CD8-positive, alpha-beta T cell (primary cell): ENCODE measurements at places on chromosomes 16 and 17.
A peak's percentile ranks its signal among the peaks of the same experiment; 100 is the strongest.

DNA sequence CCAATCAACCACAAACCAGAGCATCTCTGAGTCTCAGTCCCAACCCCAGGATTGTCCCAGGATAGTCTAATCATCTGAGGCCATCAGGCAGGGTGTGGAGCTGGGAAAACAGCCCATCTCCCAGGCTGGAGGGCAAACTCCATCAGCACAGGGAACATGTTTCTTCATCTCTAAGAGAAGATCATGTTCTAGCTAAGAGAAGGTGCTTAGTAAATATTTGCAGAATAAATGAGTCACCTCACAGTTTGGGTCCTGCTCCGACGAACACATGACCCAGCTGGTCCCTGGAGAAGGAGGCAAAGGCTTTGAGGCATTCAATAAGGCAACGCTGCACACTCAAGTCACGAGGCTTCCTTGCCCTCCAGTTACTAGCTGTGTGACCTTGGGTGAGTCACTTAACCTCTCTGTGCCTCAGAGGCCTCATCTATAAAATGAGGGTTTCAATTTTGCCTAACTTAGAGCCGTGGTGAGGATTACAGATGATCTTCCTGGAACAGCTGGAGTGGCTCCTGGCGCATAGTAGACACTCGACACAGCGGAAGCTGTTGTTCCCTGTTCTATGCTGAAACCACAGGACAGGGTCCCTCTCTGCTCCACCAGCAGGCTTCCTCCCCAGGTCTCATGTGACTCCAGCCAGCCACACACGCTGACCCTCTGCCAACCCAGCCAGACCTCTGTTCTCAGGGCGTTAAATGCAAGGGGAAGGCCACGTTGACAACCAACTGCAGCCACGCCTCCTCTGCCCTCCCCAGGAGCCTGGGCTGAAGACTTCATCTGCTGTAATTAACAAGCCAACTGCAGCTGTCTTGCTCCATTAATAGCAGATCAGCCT is 10.3 kb upstream of the RPL38 start:
- no peak for DNase-seq

GRCh38 chr17:47999582-47999981 is 28.7 kb downstream of the CDK5RAP3 start:
- DNase-seq, result no peak

- DNase-seq, result no peak
These were observed 2.4 kb downstream of the NDRG4 start for GRCh38 chr16:58502217-58502921.

DNA sequence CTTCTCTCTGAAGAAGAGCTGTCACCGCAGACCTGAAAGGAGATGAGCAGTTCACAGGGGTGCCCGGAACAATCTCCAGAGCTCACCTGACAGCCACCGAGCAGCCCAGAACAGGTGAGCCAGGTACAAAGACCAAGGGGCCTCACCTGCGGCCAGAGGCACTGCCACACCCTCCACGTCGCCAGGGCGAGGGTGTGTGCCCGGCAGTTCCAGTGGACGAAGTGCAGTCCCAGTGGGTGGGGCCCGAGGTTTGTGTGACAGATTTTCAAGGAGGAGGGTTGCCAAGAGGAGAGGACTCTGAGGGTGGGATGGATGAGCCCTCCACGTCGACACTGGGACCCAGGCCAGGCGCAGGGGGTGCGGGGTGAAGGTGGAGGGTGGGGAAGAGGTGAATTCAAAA is 61.7 kb downstream of the SMPD3 start:
- no peak for DNase-seq

GRCh38 chr16:88430524-88431446 is 22.3 kb upstream of the ZFPM1 start:
- DNase-seq, result peak; percentile 41

DNA sequence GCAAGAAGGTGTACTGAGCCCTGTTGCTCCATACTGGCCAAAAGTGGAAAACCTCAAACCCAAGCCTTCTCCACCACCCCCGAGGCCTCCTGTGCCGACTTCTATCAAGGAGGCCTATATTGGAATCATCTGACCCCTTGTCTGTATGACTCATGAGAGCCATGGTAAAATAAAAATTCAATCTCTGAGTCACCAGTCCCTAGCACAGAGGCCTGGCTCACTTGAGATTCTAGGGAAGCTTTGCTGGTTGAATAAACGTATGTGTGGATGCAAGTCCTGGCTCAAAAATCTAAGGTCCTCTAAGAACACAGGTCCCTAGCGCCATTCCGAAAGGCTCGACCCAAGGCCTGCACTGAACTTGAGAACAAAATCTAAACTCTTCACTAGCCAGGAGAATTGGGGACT is 15.0 kb downstream of the NSMCE1 start:
- no peak for DNase-seq

DNA sequence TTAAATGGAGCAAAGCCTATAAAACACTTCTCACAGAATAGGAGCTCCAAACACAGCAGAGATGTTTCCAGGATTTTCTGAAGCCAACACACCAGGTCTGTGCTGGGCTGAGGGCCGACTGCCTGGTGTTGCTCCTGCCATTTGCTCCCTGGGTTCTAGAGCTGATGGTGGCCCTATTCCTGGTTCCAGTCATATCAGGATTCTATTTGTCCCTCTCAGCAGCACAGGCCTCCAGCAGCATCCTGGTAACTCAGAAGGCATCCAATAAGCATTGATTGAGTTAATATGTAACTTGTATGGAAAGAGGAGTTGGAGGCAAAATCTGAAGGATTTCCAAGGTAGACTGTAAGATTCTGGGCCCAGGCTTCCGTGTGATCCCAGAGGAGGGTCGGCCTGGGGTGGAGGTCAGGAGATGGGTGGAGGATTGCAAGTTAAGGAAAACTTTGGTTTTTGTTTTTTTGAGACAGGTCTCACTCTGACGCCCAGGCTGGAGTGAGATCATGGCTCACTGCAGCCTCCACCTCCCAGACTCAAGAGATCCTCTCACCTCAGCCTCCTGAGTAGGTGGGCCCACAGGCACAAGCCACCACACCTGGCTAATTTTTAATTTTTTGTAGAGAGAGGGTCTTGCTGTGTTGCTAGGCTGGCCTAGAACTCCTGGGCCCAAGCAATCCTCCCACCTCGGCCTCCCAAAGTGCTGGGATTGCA is 5.7 kb downstream of the NUPR1 start:
- no peak for DNase-seq

GRCh38 chr16:35733278-35733965 is 2274.0 kb downstream of the TP53TG3F start:
- DNase-seq, result no peak

GRCh38 chr17:39484178-39484577 is 22.9 kb downstream of the CDK12 start:
- no peak for DNase-seq

DNA sequence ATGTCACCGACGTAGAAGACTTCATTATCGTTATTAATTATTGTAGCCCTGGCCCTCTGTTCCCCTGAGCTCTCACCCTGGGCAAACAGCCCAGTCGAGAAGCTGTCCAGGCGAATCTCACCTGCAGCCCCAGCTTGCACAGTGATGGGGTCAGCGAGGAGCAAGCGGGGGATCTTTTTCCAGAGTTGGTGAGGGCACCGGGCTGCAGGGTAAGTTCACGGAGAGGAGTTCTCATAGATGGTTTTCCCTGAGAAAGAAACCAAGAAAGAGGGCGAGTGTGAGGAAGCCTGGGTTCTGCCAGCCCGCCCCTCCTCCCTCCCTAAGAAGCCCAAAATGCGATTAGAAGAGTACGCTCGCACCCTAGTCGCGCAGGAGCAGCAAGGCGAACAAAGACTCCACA is 436 bp downstream of the SPAG5 start:
- no peak for DNase-seq

DNA sequence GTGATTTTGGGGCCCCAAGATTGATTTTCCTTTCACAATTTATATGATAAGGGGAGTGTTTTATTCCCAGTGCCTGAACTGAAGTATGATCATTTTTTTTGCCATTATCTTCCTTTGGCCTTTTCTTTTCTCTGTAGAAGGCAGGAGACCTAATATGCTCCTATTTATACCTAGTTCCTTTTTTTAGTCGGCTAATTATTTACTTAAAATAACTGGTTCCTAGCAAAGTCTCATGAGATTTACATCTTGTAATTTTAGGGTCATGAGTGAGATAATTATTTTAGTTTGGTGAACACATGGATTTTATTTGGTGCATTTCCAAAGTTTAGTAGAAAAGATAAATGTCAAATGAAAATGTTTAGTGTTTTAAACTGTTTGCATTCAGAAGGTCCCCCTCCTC is 24.8 kb downstream of the SEC14L1 start:
- no peak for DNase-seq

DNA sequence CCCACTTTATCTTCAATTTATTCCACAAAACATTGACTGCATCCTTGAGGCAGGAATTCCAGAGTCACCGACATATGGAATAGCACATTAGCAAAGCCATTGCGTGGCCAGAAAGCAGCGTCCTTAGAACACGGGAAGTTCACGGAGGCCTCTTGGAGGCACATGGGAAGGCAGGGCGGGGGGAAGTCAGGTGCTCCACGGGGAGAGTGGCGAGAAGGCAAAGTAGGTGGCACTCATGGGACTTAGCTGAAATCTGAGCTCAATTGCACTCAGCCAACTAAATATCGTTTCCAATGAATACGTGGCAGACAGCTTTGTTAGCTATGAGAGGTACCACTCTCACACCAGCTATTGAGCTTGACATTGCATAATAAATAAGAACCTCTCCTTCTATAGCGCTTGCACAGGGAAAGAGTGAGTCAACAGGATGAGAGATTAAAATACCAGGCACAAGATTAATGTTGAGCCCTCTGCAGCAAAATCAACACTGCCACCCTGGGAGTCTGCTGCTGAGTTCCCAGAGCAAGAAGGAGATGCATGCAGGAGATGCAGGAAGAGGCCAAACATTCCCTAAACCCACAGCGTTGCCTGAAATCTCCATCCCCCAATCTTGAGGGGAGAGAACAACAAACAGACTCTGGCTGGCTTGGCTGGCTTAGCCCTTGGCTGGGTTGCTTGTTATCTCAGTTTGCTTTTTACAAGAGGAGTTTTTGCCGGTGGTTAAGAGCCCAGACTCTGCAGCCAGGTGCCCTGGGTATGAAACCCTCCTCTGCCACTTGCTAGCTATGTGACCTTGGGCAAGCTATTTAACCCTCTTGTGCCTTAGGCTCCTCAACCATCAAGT is 28.8 kb downstream of the ABCC12 start:
- no peak for DNase-seq

DNA sequence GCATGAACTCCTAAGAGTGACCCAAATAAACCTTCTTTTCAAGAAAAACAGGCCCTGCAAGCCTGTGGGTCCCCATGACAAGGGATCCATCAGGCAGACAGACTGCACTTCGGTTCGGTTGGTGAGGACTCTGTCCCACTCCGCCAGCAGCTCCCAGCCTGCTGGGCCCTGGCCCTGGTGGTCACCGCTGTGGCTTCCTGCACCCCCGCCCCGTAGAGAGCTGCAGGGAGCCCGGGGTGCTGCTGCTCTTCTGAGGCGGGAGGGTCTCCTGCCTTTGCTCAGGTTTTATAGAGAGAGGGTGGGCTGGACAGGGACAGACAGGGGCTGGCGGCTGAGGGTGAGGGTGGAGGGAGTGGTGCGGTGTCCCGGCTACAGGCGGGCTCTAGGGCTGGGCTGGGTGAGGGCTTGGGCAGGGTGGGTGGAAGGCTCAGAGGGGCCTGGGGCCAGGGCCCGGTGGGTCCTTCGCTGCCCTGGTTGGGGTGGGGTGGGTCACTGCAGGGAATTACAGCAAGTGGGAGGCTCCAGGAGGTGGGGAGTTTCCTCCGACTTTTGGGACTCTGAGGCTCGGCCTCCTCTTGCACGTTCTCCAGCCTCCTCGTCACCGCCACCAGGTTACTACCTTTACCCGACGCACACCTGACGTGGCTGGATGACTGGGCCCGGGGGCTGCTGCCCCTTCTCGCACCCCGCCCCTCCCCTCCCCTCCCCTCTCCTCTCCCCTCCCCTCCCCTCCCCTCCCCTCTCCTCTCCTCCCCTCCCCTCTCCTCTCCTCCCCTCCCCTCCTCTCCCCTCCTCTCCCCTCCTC is 90.2 kb upstream of the CBX4 start:
- DNase-seq, result no peak

DNA sequence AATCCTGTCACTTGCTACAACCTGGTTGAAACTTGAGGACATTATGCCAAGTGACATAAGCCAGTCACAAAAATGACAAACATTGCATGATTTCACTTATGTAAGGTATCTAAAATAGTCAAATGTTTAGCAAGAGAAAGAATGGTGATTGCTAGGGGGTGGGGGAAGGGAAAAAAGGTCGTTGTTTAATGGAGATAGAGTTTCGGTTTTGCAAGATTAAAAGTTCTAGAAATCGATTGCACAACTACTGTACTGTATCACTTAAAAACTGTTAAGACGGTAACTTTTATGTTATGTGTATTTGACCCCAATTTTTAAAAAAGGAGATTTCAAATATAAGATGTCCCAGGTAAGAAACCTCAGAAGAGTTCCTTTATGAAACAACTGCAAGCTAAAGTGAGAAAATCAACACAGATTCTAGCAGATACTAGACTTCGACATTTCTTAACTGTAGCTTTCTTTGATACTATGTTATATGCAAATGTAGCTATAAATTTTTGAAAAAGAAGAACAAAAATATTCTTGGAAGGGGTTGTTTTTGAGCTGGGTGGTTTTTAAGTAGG is 5.9 kb downstream of the MEOX1 start:
- DNase-seq, result no peak

- DNase-seq, result no peak
These were observed 7.5 kb upstream of the SNTB2 start for GRCh38 chr16:69179328-69180010.

GRCh38 chr16:55264949-55265348 is 59.1 kb upstream of the IRX6 start:
- DNase-seq, result no peak

DNA sequence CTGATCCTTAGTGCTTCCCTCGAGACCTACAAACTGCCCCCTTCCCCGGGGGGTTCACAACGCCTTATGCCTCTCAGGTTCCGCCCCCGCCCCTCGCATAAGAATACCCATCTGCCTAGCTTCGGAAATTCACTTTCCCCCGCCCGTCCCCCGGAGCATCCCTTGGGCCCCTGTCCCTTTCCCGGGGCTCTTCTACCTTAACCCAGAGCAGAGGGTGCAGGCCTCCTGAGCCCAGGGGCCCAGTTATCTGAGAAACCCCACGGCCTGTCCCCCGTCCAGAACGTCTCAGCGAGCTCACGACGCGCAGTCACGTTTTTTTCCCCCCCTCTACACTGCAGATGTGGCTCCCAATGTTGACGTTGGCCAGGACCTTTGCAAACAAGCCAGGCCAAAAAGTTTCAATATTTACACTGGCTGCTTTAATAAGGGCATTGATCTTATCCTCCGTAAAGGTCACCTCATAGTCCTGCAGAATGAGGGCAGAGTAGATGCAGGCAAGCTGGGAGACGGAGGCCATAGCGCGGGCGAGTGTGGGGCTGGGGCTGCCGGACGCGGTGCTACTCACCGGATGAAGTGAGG is 1.4 kb upstream of the NBR1 start:
- no peak for DNase-seq

GRCh38 chr17:77312786-77313599 is 172.2 kb downstream of the SEC14L1 start:
- DNase-seq, result no peak
